ENCODE measurements at places on chromosomes 1 and 21.

GRCh38 chr1:230080822-230081221 is 13.8 kb downstream of the GALNT2 start:
- no peak for DNase-seq

DNA sequence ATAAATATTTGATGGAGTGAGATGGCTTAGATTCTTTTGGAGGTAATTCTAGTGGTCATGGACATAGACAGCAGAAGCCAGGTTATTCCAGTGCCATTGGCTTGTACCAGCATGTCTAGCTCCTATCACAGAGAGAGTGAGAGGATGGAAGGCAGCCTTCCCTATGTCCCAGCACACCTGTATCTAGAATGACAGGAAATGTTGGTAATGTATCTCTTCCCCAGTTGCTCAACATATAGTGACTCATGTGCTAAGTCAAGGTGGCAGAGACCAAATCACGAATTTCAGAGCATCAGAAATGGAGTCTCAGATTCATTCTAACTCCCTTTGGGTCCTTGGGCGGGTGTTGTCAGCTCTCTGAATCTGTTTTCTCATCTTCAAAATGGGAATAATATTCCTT is 28.4 kb downstream of the METTL13 start:
- no peak for DNase-seq

DNA sequence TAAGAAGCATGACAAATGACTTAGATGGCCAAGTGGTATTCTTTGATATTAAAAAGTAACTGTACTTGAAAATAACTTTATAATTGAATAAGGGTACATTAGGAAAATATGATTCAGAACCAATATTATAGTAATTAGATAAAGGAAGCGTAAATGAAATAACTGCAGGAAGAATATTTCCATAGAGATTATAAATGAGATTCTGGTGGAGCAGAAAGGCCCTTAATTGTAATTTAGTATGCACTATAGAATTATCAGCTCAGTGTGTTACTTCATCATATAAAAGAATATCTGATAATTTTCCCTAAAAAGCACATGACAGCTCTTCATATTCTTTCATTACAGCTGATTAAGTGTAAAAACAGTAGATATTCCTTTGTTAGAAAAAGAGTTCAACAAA is 171.7 kb downstream of the PIGK start:
- no peak for DNase-seq

DNA sequence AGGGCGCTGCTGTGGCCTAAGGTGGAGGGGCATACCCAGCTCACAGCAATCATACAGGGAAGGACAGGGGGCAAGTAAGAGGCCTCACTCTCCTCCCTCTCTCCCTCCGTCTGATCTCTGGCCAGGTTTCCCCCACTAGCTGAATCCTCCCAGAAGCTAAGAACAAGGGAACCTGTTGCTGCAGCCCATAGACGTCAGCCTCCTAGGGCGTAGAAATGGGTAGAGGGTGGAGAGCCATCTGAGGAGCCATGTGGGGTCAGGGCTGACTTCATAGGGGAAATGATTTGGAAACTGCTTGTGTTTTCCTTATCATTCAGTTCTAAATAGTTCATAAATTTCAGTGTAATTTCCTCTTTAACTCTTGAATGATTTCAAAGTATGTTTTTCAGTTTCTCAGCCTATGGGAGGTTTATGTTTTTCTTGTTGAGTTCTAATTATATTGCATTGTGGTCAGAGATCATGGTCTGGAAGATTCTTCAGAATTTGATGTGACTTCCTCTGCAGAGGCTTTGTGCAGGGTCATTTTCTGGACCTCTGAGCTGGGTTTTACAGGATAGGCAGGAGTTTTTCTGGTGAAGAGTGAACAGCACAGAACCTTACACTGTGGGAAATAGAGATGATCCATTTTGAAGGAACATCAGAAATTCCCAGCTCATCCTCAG is 2.3 kb upstream of the MOB3C start:
- DNase-seq = no peak

DNA sequence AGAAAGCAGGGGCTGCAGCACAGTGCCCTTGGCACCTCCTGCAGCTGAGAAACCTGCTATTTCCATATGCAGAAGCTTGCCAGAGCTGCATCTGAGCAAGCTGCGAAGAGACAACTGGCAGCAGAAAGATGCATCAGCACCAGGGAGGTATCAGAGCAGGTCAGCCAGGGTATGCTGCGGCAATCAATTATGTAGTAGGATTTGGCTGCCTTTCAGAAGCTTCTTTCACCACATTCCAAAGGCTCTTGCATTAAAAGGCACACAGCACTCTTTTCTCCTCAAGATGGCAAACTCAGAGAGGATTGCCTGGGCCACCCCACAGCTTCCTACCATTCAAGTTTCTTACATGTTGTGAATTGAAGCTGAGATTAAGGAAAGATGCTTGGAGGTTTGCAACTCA is 47.6 kb upstream of the RAP1A start:
- DNase-seq = no peak

GRCh38 chr1:4203501-4203900 is 303.4 kb upstream of the C1orf174 start:
- DNase-seq = no peak

DNA sequence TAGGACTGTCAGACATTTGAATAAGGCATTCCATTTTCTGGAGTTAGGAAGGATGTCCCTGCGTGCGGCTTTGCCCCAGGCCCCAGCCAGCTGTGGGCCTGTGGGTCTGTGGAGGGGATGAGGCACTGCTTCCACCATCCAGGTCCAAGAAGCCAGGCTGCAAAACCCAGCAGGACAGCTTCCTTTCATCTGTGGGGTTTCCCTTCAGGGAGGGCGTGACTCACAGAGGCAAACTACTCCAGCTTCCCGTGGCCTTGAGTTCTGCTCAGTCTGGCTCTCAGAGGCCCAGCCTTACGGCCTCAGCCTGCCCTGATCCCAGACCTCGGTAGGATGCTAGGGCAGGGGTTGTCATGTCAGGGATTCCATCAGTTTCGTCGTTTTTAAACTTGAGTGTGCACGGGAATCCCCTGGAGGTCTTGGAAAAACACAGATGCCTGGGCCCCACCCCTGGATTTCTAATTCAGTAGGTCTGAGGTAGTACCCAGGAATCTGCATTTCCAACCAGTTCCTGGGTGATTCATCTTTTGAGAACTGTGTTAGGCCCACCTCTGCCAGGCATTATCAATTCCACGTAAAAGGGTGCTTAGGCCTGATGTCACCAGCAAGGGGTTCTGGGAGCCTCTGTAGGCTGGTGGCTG is 32.3 kb upstream of the TENT5C start:
- DNase-seq = no peak

GRCh38 chr21:14755086-14755485 is 209.0 kb upstream of the SAMSN1 start:
- no peak for DNase-seq

DNA sequence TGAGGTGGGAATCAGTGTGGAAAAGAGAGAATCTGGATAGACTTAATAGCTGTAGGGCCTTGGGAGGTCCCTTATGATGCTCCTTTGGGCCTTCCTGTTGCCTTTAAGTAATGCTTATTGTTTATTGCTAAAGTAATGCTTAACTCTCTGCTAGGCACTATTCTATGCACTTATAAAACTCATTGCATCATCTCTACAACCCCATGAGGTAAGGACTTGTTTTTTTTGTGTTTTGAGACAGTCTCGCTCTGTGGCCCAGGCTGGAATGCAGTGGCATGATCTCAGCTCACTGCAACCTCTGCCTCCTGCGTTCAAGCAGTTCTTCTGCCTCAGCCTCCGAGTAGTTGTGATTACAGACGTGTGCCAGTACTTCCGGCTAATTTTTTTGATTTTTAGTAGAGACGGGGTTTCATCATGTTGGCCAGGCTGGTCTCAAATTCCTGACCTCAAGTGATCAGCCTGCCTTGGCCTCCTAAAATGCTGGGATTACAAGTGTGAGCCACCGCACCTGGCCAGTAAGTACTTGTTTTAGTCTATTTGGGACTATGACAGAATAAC is 22.3 kb downstream of the NECAP2 start:
- DNase-seq = no peak

- no peak for DNase-seq
These were observed at the start of gene SELP for GRCh38 chr1:169630006-169630405. Gene SELP (minus strand): TSS chr1:169630124. CDS start chr1:169630074, 50 bp downstream.

- DNase-seq = no peak
These were observed 53.1 kb upstream of the HMCN1 start for GRCh38 chr1:185681034-185681633.

DNA sequence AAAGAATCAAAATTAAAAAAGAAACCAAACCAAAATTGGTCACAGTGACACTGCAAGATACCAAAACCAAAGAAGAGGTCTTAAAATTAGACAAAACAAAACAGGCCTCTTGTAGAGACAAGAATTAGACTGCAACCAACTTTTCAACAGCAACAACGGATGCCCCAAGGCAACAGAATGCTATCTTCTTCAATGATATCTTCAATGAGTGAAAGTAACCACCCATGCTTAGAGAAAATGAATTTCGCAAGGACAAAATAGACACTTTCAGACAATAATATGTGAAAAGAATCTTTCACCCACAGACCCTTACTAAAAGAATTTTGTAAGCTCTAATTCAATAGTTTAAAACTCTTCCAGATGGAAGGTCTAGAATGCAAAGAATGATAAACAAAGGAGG is 41.7 kb downstream of the USP48 start:
- no peak for DNase-seq

DNA sequence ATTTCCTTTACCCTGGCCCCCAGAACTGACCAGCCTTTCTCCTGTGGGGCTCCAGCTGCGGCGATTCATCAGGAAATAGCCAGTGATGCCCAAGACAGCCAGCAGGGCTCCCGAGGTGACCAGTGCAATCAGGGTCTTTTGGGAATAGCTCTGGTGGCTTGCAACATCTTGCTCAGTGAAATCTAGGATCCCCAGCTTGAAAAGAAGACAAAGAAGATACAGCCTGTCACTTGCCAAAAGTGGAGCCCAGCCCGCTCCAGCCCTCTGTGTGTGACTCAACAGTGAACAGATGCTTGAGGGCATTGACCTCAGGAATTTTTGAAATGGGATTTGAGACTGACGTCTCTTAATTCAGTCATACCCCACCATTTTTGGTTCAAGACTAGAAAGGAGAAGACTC is 22.3 kb downstream of the CD34 start:
- DNase-seq = no peak

- DNase-seq = no peak
These were observed 119.8 kb downstream of the SIK1 start for GRCh38 chr21:43306911-43307676.

GRCh38 chr1:210477328-210477924 is 148.7 kb downstream of the HHAT start:
- DNase-seq = no peak

GRCh38 chr1:25773441-25774125 is 26.4 kb upstream of the SELENON start:
- no peak for DNase-seq

DNA sequence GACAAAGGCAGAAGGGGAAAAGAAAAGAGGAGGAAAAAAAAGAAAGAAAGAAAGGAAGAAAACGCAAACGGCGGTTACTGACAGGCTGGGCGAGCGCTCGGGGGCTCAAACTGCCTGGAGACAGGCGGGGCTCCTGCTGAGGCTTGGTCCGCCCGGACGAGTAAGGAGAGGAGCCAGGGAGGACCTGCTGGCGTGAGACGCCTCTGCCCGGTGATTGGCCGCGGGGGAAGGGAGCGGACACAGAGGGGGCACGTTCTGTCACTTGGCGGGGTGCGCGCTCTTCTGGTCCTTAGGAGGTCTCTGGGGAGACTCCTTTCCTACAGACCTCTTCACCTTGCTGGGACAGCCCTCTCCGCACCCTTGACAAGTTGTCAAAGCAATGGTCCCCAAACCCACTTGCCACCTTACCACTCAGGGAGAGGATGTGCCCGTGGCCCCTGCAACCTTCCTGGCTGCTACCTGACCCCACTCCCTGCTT is 791 bp upstream of the PIK3R3 start:
- DNase-seq = no peak

GRCh38 chr1:36580524-36580923 is 97.8 kb upstream of the CSF3R start:
- no peak for DNase-seq

- DNase-seq = peak; percentile 25
These were observed 26.3 kb downstream of the PER3 start for GRCh38 chr1:7810395-7810794.

GRCh38 chr1:107936498-107937481 is 28.2 kb downstream of the VAV3 start:
- peak; percentile 35 for DNase-seq

- no peak for DNase-seq
These were observed 4.8 kb upstream of the CTRC start for GRCh38 chr1:15433471-15433870.

DNA sequence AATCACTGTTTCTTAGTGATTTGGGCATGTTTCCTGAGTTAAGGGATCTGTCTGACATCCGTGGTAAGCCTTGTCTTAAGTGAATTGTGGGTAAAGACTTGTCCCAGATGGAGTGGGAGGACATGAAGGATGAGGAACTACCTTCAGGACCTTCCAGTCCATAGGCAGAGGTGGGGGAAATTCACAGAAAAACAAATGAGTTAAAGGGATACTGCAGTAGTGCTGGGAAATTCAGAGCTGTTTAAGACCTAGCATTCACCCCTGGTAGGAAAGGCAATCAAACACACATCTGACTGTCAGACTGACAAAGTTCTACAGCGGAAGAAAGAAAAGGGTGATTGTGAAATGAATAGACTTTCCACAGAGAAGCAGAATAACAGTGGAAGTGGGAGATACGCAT is 3.0 kb downstream of the GNAT2 start:
- DNase-seq = no peak

DNA sequence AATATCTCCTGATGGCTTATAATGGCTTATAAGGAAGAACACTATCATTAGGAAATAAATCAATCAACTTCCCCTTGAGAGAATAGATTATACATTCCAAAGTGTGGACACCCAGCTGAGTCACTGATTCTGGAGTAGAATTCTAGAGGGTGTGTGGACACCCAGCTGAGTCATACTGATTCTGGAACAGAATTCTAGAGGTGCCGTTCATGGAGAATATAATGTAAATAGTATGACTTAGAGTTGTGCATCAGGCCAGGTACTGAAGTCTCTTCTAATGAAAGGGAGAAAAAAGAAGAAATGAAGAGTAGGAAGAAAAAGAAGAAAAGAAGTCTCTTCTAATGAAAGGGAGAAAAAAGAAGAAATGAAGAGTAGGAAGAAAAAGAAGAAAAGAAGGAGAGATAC is 2.4 kb upstream of the USP33 start:
- no peak for DNase-seq

- DNase-seq = no peak
These were observed 33.0 kb upstream of the PSMG1 start for GRCh38 chr21:39216290-39216689.

- no peak for DNase-seq
These were observed 25.1 kb downstream of the RRP1B start for GRCh38 chr21:43684424-43684823.

DNA sequence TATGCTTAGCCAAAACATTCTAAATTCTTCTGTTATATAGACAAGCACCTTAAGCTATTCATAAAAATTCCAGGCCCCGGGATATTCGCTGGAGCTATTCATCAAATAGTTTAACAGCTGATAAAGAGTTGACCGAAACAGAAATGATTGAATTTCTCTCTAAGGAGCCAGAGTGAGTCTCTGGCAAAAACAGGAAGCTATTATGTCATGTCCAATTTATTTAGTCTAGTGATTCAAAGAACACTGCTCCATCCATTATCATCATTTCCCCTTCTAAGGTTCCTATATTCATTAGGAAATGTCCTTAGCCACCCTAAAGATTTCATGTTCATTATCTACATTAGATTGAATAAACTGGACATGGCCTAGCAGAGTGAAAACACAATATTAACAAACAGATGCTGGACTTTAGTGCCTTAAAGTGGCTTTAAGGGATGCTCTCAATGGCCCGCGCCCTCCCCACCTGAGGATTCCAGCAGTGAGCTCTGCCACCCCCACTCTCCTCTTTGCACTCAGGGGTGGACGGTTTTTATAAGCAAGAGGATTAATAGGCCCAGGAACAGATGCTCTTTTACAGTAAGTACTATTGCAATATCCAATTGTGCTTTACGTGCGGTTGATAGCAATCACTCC is 122.1 kb upstream of the RGS1 start:
- no peak for DNase-seq
